Bronchial epithelial cell (primary cell): ENCODE measurements at places on chromosomes 13 and 19. TPM values are rescaled to one million over a fixed set of nuclear protein-coding genes. Genes with fewer than 3 reads are reported as not detected.

Gene OVOL3
- not detected in 2 replicates for total RNA-seq

Gene FGF21
- not detected in 2 replicates for total RNA-seq

Gene MYH14
- total RNA-seq = 6.8 and 44.4 TPM in 2 replicates

Gene GIPC3
- total RNA-seq = not detected in 2 replicates

Gene TNFSF9
- total RNA-seq = 4.6 and 5.5 TPM in 2 replicates

Gene FXYD5
- 11.3 and 12.4 TPM in 2 replicates for total RNA-seq

Gene ZNF837
- total RNA-seq = 2.4 and 2.6 TPM in 2 replicates

Gene PSG2
- not detected in 2 replicates for total RNA-seq

Gene GAPDHS
- not detected in 2 replicates for total RNA-seq

Gene PABPC3
- total RNA-seq = under 0.01 and 0.13 TPM in 2 replicates

Gene CEACAM3
- 0.26 TPM in 1 of 2 replicates, not detected in the other for total RNA-seq

Gene SRRM5
- total RNA-seq = not detected in 2 replicates

Gene ASF1B
- 0.26 and 0.53 TPM in 2 replicates for total RNA-seq

Gene SGCG
- total RNA-seq = 1.2 and 2.1 TPM in 2 replicates

Gene OXGR1
- total RNA-seq = not detected in 2 replicates

Gene ETV2
- under 0.01 and 0.38 TPM in 2 replicates for total RNA-seq

Gene RNF113B
- not detected in 2 replicates for total RNA-seq

Gene CBARP
- total RNA-seq = 1.2 and 2.9 TPM in 2 replicates

Gene DACH1
- not detected in 2 replicates for total RNA-seq

Gene TRIM28
- 270 and 277 TPM in 2 replicates for total RNA-seq

Gene PRR20C
- not detected in 2 replicates for total RNA-seq

Gene AKAP11
- total RNA-seq = 13.4 and 16.1 TPM in 2 replicates

Gene CILP2
- under 0.01 and 0.13 TPM in 2 replicates for total RNA-seq

Gene PSG1
- total RNA-seq = not detected in 2 replicates

Gene SBSN
- total RNA-seq = 9.5 and 107 TPM in 2 replicates

Gene NLRP11
- total RNA-seq = not detected in 2 replicates

Gene ZNF260
- total RNA-seq = 6.6 and 9.5 TPM in 2 replicates

Gene PARP4
- total RNA-seq = 11.8 and 11.9 TPM in 2 replicates

Gene GFY
- total RNA-seq = not detected in 2 replicates

Gene ZFR2
- not detected in 2 replicates for total RNA-seq

Gene BEST2
- not detected in 2 replicates for total RNA-seq

Gene PCDH20
- 0.26 and 0.38 TPM in 2 replicates for total RNA-seq
